ENCODE measurements at places on chromosomes 1 and 21.

DNA sequence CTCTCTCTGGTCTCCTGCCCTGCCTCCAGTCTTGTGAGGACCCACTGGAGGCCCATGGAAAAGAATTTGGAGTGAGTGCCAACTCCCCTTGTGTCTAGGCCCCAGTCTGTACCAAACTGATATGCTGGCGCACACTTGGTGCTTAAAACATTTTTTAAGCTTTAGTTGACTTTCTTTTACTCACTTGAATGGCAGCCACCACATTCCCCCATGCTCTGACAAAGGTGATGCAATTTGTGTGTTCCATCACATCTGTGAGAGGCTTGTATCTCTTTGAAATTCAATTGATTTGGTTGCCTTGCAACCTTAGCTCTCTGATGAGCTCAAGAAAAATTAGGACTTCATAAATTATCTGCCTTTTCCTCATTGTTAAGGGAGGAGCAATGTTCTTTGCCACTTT lies 30.5 kb upstream of the WDTC1 start:
- H3K36me3 ChIP-seq: no peaks in the 10 kb centered on the region
- H3K4me3 ChIP-seq: no peak overlapping the region

DNA sequence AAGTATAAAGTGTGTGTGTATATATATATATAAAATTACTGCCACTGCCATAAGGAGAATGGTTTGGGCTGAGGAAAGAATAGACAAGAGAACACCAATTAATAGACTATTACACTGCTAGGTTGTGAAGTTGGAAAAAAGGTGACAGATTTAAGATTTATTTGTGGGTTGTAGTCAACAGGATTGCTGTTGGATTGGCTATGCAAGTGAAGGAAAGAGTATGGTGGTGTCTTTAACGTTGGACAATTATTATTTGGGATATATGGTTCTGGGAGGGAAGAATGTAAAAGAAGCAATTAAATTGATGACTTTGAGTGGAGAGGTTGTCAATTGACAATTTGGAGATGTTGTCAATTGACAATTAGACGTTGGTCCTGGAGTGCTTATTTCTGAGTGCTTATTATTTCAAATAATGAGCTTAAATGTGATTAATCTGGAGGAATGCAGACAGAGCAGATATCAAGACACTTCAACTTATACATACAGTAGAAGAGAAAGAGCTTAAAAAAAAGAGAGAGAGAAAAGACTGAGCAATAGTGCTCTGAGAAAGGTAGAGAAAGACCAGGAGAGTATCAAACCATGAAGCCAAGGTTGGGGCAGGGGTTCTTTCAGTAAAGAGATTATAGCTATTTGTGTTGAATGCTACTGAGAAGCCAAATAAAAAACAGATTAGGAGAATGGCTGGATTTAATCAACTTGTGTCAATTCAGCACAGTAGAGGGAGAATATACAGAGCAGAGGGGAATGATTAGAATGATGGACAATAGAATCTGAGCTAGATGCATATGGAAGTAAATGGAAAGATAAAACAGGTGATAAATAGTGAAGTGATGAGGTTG lies 9.7 kb downstream of the PTGS2 start:
- no peak overlapping the region for H3K4me3 ChIP-seq
- H3K36me3 ChIP-seq: peaks cover 37% of the 10 kb centered on the region
- no peaks in the 10 kb centered on the region for H3K4me1 ChIP-seq
- H3K27me3 ChIP-seq: no peaks in the 10 kb centered on the region
- no peak overlapping the region for H3K27ac ChIP-seq

DNA sequence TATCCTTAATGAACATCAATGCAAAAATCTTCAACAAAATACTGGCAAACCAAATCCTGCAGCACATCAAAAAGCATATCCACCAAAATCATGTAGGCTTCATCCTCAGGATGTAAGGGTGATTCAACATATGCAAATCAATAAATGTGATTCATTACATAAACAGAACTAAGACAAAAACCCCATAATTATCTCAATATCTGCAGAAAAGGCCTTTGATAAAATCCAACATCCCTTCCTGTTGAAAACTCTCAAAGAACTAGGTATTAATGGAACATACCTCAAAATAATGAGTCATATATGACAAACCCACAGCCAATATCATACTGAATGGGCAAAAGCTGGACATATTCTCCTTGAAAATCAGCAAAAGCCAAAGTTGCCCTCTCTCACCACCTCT lies 54.6 kb upstream of the DEPDC1 start:
- H3K4me3 ChIP-seq: no peak overlapping the region
- no peaks in the 10 kb centered on the region for H3K27me3 ChIP-seq
- H3K36me3 ChIP-seq: no peaks in the 10 kb centered on the region
- H3K4me1 ChIP-seq: peaks cover 9% of the 10 kb centered on the region
- H3K27ac ChIP-seq: peak overlapping the region; percentile 6

DNA sequence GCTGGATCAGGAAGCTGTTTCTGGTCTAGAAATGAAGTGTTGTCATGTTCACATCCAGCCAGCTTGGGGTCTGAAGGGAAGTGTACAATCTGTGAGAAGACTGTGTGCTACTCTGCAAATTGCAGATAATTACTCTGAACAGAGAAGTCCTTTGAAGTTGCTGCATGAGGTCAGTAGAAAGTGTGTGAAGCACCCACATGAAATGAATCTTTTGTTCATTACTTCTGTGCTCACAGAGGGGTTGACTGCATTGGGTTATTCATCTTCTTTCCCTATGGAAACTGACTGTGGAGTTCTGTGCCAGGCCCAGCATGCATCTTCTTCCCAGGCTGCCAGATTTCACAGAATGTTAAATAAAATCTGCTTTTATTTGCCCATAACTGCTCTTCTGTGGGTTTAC lies 47.1 kb downstream of the CTH start:
- no peak for DNase-seq
- no peaks in the 10 kb centered on the region for H3K36me3 ChIP-seq
- no peaks in the 10 kb centered on the region for H3K27me3 ChIP-seq
- no peak overlapping the region for H3K4me3 ChIP-seq

DNA sequence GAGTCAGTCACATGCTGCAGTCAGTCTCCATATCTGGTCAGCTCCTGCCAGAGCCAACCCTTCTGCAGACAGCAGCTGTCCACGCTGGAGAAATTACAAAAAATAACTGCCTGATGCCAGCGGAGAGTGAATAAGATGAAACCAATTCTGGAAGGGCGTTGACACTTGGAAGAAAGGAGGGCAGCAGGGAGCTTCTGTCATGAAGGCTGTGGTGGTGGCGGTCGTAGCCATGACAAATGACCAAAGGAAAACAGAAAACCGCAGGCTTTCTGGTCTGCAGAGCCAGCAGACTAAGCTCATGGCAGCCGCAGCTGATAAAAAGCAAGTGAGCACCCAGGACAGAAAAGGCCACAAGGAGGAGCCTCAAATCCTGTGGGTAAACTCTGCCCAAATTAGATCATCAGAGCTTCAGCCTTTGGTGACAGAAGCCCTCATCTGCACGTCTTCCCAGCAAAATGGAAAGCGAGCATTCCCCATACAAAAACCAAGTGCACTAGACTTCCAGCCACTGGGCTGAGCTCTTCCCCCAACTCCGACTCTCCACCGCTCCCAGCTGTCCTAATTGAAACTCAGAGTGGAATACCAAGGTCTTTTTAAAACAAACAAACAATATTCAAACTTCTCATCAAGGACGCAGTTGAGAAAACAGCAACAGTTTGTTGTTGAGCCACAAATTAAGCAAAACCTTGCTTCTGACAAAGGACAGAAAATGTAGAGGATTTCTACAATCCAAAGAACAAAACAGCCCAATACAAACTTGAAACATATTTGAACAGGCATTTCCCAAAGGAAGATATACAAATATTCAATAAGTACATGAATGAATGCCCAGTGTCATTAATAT lies 28.7 kb downstream of the RSPH1 start:
- DNase-seq: no peak
- no peak overlapping the region for H3K4me3 ChIP-seq
- no peaks in the 10 kb centered on the region for H3K4me1 ChIP-seq
- H3K27ac ChIP-seq: no peak overlapping the region
- no peaks in the 10 kb centered on the region for H3K27me3 ChIP-seq

DNA sequence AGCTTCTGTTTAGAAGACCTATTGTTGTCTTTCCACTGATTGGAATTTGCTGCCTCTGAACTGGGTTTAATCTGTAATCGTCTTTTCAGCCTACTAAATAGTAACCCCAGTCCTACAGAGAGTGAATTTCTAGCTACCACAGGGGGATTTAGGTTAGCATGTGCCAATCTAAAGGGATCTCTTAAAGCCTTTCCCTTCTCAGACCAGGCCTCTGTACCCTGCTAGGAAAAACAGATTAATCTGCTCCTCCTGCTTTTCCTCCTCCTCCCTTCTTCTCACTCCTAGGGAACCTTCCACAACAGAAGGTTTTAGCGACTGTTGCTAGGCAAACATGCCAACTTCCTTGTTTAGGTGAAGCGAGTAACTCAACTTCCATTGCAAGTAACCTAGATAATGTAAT lies 1.3 kb upstream of the RC3H1 start:
- H3K4me1 ChIP-seq: peaks cover 20% of the 10 kb centered on the region
- no peak overlapping the region for H3K27ac ChIP-seq
- H3K36me3 ChIP-seq: peaks cover 12% of the 10 kb centered on the region
- no peaks in the 10 kb centered on the region for H3K27me3 ChIP-seq

DNA sequence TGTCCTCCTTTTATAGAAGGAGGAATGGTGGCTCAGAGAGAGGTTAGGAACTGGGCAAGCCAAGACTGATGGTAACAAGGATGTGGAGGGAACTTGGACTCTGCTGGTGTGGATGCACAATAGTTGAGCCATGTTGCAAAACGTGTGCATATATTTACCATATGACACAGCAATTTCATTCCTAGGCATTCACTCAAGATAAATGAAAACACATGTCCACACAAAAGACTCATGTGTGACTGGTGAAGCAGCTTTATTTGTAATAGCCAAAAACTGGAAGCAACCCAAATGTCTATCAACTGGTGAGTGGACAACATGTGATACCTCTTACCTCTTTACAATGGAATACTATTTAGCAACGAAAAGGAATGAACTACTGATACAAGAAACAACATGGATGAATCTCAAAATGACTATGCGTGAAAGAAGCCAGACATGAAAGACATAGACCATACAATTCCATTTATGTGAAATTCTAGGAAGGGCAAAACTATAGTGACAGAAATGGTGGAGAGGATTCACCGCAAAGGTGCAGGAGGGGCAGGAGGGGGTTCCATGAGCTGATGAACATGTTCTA lies 36.2 kb downstream of the CAMK2N1 start:
- H3K4me3 ChIP-seq: no peak overlapping the region
- peaks cover 5% of the 10 kb centered on the region for H3K4me1 ChIP-seq
- H3K27ac ChIP-seq: no peak overlapping the region
- DNase-seq: no peak

DNA sequence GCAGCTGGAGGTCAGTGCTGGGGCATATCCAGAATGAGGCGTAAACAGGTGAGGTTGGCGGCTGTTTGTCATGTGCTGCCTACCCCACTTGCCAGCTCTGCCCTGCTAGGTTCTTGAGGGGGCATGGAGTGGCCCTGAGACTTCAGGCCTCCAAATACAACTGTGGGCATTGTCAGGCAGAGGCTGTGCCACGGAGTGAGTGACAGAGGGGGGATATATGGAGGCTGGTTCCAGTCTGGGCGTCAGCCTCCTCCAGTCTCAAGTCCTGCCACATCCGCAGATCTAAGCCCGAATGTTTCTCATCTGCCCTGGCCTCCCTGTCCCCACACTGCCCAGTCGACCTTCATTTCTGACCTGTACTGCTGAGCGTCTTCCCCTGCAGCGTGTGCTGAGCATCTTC lies 85.4 kb downstream of the POFUT2 start:
- no peaks in the 10 kb centered on the region for H3K4me1 ChIP-seq
- no peaks in the 10 kb centered on the region for H3K27me3 ChIP-seq
- H3K27ac ChIP-seq: no peak overlapping the region
- H3K4me3 ChIP-seq: no peak overlapping the region

DNA sequence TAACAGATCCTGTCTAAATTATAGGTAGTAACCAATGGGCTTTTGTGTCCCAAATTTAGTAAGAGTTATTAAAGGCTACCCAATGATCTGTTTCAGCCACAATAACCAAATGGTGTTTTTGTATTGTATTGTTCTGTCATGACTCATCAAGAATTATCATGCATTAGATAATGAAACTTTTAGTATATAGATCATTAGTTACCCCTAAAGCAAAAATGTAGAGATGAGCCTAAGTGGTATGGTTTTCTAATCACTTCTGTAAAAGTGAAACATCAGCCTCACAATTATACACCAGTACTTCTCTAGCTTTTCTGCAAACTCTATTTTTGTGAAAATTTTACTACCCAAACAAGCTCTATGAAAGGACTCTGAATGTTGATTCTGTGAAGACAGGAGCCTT lies 71.4 kb downstream of the LRRC7 start:
- no peak for DNase-seq
- H3K27ac ChIP-seq: no peak overlapping the region
- no peak overlapping the region for H3K4me3 ChIP-seq
- no peaks in the 10 kb centered on the region for H3K36me3 ChIP-seq

GRCh38 chr1:150162862-150163706 lies 13.4 kb downstream of the PLEKHO1 start:
- no peaks in the 10 kb centered on the region for H3K27me3 ChIP-seq
- H3K4me1 ChIP-seq: no peaks in the 10 kb centered on the region
- DNase-seq: no peak
- no peaks in the 10 kb centered on the region for H3K36me3 ChIP-seq
- no peak overlapping the region for H3K4me3 ChIP-seq

GRCh38 chr1:154335025-154335714 lies 9.8 kb downstream of the ATP8B2 start:
- H3K27ac ChIP-seq: no peak overlapping the region
- H3K4me3 ChIP-seq: no peak overlapping the region
- no peak for DNase-seq

DNA sequence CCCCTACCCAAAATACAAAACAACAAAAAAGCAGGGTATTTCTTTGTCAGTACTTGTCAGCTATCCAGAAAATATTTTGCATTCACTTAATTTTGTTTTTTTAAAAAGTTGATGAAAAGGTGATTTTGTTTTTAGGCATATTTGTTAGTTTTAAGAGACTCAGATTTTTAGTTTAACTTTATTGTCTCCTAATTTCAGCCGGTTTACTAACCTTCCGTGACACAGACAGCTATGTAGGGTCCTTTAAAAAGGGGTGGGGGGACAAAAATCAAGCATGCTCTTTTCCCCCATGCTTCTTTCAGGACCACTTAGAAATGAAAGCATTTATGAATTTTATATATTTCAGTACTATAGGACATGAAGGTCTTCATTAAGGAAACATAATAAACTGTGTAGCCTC lies 1.6 kb downstream of the PBX1 start:
- H3K4me3 ChIP-seq: peak overlapping the region; percentile 50
- DNase-seq: no peak

DNA sequence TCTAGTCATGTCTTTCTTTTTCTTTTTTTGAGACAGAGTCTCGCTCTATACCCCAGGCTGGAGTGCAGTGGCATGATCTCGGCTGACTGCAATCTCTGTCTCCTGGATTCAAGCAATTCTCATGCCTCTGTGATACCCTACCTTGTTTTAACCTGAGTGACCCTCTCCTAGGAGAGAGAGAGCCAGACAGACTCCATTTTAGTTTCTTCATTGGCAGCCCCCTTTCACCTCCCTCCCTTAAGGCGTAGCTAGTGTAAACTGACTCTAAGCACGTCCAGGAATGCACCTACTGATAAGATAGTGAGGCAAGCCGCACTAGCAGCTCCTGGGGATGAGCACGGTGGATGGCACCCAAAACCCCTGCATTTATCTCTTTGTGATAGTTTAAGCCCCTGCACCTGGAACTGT lies 5.2 kb upstream of the PKNOX1 start:
- H3K27me3 ChIP-seq: no peaks in the 10 kb centered on the region
- DNase-seq: no peak
- no peaks in the 10 kb centered on the region for H3K36me3 ChIP-seq
- no peak overlapping the region for H3K27ac ChIP-seq
- H3K4me1 ChIP-seq: no peaks in the 10 kb centered on the region
- no peak overlapping the region for H3K4me3 ChIP-seq

Measured in RWPE2 (cell line).